ENCODE measurements at places on chromosomes 3 and 15.

- no peak for DNase-seq
Observed at GRCh38 chr15:70643783-70644125, 119.6 kb downstream of the UACA start.

DNA sequence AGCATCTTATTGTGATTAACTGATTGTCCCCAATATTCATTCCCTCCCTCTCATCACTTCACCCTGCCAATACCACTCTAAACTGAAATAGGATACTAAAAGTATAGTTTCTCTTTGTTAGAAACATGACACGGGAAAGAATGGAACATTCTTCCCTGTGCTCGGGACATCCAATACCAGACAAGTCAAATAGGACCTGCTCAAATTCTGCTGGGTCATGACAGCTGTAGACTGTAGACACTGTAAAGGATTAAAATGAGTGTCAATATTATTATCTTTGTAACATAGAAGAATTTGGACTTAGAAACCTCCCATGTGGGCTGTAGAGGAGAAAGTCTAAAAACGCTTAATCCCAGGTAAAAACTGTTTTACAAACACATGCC lies 315.0 kb upstream of the NR2E3 start:
- DNase-seq = no peak

DNA sequence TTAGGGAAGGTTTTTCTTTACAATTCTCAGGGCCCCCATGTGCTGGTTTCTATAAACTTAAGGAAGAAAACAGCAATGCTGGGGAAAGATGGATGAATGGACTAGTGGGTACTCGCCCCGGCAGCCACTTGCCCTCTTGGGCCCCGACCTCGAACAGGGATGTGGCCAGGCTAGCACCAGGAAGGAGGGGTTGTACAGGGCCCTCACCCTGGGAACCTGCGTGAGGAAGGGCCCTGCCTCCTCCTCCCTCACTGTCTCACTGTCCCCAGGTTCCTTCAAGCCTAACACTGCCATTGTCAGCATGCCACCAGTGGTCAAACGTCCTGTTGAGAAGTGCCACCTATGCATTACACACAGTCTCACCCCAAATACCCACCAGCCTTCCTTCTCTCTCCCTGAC lies 9.1 kb downstream of the ADAMTS17 start:
- DNase-seq = no peak

DNA sequence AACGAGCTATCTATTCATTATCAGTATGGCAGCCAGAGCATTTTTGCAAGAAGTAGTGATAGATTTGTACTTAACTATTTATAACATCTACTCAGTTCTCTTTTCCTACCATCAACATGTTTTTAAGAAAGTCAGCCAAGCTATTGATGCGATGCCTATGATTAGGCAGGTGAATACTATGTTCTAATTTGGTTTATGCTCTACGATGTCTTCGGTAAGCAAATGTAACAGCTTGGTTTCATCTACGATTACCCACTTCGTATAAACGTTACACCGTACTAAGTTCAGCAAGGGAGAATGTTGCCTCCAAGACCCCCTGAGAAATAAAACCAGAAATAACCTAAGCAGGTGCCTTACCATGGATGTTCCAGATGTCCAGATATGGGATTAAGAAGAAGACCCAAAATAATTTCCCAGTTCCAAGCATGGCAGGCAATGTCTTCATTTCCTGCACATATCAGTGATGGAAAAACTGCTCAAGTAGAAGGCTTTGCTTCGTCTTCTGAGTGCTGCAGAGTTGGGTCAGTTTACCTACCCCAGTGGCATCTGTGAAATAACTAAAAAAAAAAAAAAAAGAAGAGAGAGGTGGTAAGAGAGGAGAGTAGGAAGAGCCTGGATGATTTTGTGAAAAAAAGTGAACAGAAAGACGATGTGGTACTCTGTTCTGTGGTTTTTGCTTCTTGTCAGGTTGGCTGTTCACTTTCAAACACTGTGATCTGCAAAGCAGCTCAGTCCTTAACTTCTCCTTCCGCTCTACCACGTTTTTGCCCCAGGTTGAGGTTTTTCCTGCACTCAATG lies at the start of gene BTLA:
Gene BTLA, minus strand, starts transcription at position 559 of the 798 bp plus-strand sequence. Its CDS starts 114 bp downstream, at position 445.
- no peak for DNase-seq

GRCh38 chr3:12918231-12918630 lies 76.9 kb upstream of the RPL32 start:
- DNase-seq = no peak

DNA sequence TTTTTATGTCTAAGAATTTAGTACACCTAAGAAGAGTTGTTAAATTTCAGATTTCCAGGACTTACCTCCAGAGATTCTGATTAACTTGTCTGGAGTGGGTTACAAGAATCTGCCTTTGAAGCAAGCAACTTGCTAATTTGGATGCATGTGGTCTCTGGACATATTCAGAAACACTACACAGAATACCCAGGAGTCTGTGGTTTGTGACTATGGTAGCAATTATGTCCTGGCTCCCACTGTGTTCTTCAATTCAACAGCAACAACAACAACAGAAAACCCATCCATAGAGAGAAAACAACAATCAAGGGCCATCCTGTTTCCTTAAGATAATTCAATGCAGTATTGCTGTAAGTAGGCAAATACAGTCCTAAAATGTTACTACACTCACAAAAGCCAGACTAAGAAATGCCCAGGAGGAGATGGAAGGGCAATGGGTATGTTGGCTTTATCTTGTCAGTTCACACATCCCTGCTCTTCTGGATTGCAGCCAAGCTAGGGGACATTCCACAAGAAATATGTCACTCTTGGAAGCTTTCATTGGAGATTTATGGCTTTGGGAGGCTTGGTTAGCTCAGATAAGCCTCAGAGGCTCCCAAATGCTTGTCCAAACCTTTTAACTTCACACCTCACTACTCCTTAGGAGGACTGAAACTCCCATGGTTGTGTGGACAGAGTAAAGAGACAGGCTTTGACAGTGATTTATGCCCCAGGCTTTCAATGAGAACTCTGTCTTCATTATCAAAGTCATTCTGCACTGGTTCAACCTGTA lies 99.4 kb upstream of the MRPL3 start:
- no peak for DNase-seq

GRCh38 chr3:12972781-12973702 lies 100.2 kb downstream of the IQSEC1 start:
- DNase-seq = no peak

- DNase-seq = no peak
Observed at GRCh38 chr3:168467115-168467714, 371.5 kb upstream of the GOLIM4 start.

GRCh38 chr15:34768530-34768929 lies 13.7 kb upstream of the GJD2 start:
- DNase-seq = no peak

- DNase-seq = no peak
Observed at GRCh38 chr3:5095886-5096285, 26.2 kb upstream of the ARL8B start.

DNA sequence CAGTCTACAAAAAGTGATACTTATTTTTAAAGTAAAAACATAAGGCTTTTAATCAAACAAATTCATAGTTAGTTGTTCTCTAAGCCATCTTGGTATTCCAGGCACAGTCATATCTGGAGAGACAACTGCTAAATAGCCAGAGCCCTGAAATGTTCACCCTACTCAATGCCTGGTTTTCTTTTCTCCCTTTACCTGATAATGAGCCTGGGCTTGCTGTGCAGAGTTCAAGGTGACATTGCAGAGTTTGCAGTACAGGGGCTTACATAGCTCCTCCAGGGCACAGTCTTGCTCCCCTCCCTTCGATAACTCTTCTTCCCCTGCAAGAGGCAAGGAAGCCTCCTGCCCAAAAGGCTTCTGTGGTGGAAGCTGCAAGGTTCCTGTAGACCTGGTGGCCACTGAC lies 4.3 kb downstream of the ZMAT3 start:
- DNase-seq = no peak

DNA sequence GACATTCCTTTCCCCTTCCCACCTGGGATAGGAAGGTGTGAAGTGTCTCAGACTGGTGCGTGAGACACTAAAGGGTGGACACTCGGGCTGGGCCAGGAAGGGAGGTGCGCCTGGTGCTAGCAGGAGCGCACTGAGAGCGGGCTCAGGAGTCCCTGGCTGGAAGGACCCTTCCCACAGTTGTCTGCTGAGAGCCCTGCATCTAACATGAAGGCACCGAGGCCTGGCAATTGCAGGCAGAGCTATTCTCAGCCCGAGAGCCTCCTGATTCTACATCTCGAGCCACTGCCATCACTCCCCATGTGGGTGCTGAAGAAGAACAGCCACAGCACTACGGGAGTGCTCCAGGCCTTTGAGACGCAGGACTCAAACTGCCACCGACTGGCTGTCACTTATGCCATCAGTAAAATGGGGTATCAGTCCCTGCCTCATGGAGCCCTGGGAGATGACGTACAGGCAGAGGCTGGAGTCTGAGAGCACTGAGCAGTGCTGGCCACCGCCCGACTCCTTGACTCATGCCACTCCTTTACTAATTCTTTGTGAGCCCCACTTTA lies 159.4 kb downstream of the KLF13 start:
- no peak for DNase-seq

GRCh38 chr3:116140100-116140689 lies 305.1 kb downstream of the LSAMP start:
- no peak for DNase-seq

GRCh38 chr3:34988296-34988695 lies 651.0 kb upstream of the ARPP21 start:
- DNase-seq = no peak

DNA sequence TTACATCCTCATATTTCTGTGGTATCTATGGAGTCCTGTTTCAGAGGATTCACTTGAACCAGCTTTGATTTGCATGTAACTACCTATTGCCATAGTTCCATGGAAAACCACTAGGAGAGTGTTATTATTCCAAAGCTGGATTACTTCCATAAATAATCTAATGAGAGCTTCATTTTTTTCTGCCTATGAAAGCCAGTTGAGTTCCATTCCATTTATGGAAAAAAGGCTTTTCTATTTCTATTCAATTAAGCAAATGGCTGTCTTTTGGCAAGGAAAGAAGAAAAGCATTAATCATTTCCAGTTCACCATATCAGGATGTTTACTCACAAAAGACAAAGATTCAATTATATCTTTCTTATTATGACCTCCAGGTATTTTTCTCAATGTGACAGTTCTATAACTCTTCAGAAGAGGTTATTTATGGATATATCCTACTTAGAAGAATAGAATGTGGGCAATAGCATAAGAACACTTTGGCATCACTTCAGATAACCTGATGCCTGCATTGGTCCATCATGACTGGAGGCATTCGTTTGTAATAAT lies 259.9 kb upstream of the ZPLD1 start:
- no peak for DNase-seq

- DNase-seq = no peak
Observed at GRCh38 chr3:65960087-65960486, 78.6 kb downstream of the MAGI1 start.

DNA sequence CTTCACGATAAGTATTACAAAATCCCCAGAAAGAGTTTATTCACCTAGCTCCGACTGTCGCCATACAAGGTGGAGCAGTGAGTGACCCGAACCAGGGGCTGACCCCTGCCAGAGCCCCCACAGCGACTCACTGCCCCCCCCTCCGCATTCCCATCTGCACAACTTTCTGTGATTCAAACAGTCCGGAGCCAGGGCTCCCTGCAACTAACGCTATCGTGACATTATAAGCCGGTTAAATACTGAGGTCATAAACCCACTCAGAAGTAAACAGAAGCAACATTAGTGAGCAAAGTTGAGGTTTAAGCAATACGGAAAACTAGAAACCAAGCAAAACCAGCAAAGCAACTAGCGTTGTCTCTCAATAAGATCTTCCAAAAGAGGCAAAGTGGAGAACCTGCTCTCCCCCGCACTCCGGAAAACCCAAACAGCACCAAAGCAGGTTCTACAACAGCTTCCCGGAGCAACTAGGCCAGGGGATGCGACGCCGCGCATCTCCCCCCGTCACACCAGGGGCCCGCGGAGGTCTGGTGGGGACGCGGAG lies 642 bp downstream of the SCAP start:
- no peak for DNase-seq

GRCh38 chr3:138347960-138348753 lies at the start of gene MRAS:
Gene MRAS, plus strand, starts transcription at chr3:138348579. Its CDS starts 24,305 bp downstream, at chr3:138372884.
- no peak for DNase-seq

GRCh38 chr3:177427540-177427939 lies 230.3 kb upstream of the TBL1XR1 start:
- DNase-seq = no peak

DNA sequence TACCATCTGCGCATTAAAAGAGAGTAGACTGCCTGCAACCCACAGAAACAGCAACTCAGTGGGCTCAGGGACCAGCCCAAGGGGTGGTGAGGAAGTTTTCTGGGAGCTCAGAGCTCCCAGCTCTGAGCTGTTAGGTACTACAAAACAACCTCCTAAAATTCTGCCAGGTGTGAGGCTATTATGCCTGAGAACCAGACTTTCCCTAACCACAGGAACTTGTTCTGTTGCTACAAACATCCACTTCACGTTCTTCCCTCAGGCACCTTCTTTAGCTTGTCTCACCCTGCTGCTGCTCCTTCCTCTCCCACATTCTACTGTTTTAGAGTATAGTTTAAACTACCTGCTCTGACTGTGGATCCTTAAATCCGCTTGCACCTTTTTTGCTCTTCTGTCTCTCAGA lies 399.4 kb downstream of the ROBO1 start:
- no peak for DNase-seq

GRCh38 chr3:162764808-162765071 lies 1268.1 kb downstream of the OTOL1 start:
- DNase-seq = no peak

- no peak for DNase-seq
Observed at GRCh38 chr15:101373577-101373976, 78.5 kb upstream of the SNRPA1 start.

DNA sequence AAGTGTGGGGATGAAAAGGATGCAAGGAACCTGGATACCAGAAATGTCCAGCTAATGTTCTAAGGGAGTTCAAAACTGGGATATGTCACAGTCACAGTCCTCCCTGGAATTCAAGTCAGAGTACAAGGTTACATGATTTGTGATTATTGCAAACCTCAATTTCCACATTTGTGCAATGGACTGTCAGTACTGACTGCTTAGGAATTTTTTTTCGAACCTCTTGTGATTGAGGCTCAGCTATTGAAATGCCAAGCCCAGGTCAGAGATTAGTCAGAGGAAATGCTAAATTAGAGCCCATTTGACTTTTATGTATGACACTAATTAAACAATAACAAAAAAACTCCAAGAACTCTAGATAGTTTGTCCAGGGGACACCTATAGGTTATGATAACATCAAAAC lies 210.2 kb downstream of the THSD4 start:
- no peak for DNase-seq

- DNase-seq = peak; percentile 24
Observed at GRCh38 chr3:11155341-11156025, 1.2 kb downstream of the HRH1 start.

- DNase-seq = no peak
Observed at GRCh38 chr3:54591157-54591556, 336.7 kb downstream of the LRTM1 start.

Measured in NCI-H2029 treated with DMSO at 0.1 percent for 48 hours (cell line).